ENCODE measurements at places on chromosomes 4 and X.
A peak's percentile ranks its signal among the peaks of the same experiment; 100 is the strongest.

DNA sequence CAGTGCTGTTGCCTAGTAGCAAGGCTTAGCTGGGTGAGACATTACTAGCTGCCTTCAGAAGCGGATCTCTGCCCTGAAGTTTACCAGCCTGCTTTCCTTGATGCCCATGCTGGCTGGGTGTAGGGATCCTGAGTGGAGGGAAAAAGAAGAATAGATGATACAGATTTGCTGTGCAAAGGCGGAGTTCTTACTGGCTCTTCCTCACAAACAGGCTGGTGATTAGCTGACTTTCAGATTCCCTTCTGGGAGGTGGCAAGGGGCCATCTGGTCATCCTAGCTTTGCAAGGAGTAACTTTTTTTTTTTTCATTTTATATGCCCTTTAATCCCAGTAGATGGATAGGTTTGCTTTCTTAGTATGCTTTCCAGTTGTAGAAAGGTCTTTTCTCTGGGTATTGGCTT lies 44.8 kb downstream of the SMARCA5 start:
- DNase-seq, result no peak

- no peak for DNase-seq
Measured at GRCh38 chr4:38846015-38846414, 10.6 kb downstream of the TLR6 start.

DNA sequence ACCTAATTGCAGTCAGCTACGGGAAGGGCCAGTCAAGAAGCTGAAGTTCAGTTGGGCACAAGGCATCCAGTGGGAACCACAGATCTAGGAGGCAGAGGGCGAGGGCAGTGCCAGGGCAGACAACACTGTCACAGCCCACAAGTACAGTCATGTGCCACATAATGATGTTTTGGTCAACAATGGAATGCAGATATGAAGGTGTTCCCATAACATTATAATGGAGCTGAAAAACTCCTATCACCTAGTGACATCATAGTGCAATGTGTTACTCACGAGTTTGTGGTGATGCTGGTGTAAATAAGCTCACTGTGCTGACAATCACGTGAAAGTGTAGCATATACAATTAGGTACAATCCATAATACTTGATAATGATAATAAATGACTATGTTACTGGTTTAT lies 4.5 kb upstream of the TMEM255A start:
- no peak for DNase-seq

- DNase-seq, result no peak
Measured at GRCh38 chrX:150049647-150050046, 111.4 kb upstream of the EOLA2 start.

GRCh38 chr4:105619188-105619931 lies 66.9 kb downstream of the ARHGEF38 start:
- DNase-seq, result no peak

GRCh38 chr4:76277667-76278066 lies 26.1 kb downstream of the FAM47E start:
- no peak for DNase-seq

DNA sequence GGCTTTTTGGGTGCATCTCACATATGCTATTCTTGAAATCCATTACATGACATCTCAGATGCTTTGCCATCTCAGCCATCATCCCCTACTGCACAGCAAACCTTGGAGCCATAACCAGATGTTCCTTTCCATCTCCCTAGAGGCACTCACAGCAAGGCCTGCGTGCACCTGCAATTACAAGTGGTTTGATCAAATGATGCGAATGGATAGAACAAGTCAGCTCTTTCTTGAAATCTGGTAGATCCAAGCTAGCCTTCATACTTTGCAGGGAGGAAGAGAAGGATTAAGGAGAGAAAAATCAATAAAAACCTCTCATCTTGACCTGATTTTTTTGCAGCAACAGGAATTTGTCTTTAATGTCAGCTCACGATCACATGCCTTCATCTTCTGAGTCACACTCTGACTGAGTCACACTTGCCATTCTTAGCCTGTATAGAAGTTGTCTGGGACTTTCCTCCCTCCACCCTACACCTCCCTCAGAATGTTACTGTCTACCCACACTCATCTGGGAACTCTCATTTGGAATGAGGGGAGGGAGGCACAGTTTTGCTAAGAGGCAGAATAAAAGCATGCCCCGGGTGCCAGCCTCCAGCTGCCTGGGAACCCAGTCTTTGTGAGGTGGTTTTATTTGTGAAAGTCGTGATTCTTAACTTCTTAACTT lies 11.9 kb upstream of the TRIML1 start:
- no peak for DNase-seq

DNA sequence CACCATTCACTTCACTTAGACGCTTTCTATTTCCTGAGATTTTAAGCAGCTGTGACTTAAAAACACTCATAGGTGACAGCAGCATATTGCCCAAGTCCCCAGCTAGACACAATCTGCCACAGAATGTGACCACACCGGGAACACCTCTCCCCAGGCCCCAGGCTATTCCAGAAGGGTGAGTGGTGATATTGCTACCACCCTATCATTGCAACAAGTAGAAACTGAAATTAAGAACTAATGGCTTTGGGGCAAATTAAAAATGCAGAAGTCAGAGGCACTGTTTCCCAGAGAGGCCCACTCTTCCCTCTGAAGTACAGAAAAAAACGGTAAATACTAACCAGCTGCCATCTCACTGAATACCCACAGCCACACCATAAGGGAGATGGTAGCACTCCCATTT lies 35.0 kb downstream of the QDPR start:
- no peak for DNase-seq

- no peak for DNase-seq
Measured at GRCh38 chrX:151825007-151825406, 87.7 kb upstream of the MAGEA4 start.

DNA sequence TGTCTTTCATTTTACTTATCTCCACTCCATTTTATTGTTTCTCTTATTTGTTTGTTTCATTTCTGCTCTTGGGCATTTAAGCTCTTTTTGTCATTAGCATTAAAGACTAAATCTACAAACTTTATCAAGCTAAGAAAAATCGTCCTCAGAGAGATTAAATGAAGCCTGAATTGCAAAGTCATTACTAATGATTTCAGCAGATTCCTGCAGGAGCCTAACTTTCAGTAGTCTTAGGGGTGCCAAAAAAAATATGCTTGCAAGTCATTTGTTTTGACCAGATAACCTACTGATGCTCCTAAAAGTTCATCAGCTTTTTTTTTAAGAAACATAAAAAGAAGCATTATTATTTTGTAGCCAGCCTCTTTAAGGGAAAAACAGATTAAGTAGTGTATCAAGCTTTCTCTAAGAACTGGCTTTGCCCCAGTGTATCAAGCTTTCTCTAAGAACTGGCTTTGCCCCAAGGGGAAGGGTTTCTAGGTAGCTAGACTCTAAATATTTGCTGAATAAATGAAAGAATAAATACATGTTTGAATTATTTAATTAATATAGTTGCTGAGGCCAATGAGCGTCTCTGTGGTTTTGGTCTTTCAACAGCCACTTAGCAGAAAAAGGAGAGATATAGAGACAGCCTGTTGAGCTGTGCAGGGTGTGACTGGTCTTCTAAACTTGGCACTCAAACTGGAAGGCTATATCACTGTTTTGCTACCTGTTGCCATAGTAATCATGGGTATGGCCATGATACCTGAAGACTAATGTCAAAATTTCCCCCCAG lies 174.2 kb downstream of the BTC start:
- no peak for DNase-seq

GRCh38 chrX:42290608-42291007 lies 367.3 kb upstream of the CASK start:
- no peak for DNase-seq

DNA sequence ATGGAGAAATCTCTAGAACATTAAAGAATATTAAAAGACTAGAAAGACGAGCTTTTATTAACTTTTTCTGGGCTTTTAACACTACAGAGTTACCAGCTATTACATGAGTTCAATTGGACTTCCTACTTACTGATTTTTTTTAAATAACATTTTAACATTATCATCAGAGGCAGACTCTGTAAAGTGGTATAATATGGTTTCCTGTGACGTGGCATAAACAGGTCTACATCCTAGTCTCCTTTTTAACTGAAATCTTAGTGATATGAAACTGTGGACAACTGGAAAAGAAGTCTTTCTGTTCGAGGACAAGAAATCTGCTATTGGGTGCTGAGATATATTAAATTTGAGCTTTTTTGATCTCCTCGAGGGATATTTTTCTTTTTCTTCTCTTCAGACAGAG lies 48.7 kb upstream of the ABCG2 start:
- no peak for DNase-seq

DNA sequence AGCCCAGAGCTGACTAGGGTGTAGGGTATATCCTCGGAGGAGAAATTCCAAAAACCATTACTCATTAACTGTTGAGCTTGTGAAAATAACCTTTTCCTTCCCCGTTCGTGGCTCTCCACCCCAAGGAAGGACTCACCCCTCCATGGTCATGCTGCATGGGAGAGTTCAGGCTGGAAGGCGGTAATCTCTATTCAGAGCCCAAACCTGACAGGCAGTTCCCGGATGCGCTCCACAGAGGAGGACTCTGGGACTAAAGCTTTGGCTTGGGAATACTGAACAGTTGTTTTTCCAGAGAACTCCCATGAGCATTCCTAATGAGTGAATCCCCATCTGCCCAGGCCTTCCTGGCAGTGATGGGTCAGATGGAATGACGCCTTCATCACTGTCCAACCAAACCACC lies 125.4 kb downstream of the BCOR start:
- no peak for DNase-seq

GRCh38 chr4:19130866-19131265 lies 1109.3 kb upstream of the LCORL start:
- no peak for DNase-seq

GRCh38 chr4:106238820-106239420 lies 77.1 kb downstream of the TBCK start:
- DNase-seq, result peak; percentile 66

GRCh38 chrX:19660604-19661255 lies 145.4 kb upstream of the MAP3K15 start:
- DNase-seq, result no peak

GRCh38 chrX:63506320-63506719 lies 155.2 kb upstream of the SPIN4 start:
- no peak for DNase-seq

DNA sequence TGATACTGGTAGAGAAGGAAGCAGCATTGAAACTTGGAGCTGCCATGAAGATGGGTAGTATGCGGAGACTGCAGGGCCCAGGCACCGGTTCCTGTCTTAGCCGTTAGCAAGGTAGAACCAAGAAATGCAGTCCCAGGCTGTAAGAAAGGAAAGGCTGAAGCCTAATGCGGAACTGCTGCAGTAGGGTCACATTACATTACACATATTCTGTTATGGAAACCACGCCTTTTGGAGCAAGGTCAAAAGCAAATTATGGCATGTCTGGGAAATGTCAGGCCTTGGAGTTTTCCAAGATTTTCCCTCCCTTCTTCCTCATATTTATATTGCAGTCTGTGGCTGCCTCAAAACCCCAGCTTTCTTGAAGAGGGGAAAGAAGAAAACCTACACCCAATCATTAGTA lies 204.8 kb upstream of the RASGEF1B start:
- DNase-seq, result no peak

GRCh38 chr4:151644622-151645021 lies 116.2 kb downstream of the GATB start:
- DNase-seq, result no peak

DNA sequence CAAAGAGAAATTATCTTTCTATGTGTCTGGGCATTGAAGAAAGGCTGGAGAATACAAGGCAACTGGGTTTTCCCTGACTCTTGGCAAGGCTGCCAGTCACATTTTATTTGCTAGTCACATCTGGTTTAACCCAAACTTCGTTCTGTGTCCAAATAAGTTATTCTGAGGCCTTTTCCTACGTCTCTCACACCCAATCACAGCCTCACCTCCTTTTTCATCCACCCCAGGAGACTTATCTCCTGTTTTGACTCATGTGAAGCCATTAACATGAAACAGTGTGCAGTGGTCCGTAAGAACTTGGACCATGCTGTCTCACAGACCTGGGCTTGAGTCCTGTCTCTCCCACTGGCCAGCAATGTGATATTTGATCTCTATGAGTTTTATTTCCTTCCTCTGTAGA lies 59.3 kb downstream of the CNGA2 start:
- no peak for DNase-seq

DNA sequence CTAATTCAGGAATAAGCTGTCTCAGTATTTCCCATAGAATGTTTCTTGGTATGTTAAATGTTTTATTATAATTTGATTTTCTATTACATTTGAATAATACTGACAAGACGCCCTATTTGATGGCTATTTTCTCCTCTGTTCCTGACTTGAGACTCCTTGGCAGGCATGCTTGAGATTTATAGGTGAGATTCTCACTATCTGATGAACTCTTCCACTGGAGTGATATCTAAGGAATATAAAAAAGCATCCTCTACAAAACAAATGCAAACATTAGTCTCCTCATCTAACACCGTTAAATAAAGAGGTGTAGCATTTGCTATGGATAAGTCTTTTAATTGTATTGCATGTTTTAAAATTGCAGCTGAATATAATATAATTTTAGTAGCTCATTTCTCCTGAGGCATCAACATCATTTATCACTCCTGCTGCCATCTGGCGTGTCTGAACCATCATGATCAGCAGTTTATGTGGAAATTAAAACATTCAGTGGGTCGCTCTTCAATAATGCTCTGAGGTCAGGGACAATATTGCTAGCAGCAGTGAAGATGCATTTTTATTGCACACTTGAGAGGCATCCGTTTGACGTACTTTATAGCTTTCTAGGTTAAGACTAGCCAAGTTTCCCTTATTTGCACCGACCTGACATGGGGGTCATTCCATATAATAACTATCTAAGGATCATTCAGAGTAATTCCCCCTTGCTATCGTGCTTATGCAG lies 210.4 kb upstream of the GALNTL6 start:
- DNase-seq, result no peak

DNA sequence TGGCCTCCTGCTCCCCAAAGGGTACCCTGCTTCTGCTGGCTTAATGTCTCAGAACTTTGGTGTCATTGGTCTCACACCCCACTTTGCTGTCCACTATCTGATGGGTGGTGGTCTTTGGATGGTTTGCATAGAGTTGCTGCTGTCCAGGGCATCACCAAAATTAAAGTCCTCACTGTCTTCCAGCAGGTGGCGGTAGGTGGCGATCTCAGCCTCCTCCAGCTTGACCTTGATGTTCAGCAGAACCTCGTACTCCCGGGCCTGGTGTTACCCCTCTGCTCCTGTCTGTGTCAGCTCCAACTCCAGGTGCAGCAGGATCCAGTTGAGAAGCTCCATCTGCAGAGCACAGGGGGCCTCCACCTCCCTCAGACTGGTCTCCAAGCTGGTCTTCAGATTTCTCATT lies 1169.5 kb upstream of the PABPC4L start:
- no peak for DNase-seq

DNA sequence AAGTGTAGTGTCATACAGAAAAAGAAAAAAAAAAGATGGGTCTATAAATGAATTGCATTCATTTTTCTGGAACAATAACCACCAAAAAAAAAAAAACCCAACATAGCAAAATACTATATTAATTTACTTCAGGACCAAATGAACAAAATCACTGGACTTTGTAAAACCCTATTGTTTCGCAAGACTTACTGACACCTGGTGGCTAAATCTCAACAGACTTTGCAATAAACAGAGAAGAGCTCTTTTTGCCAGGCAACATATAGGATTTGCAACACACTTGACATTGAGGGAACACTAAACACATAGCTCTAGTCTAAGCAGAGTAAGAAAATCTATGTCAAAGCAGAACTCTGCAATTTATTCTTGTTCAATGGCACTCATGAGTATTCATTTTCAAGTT lies 990.2 kb downstream of the STPG2 start:
- DNase-seq, result no peak
